NCI-H1092 treated with DMSO at 0.1 percent for 48 hours (cell line): ENCODE measurements at places on chromosomes 12 and 14.
A peak's percentile ranks its signal among the peaks of the same experiment; 100 is the strongest.

DNA sequence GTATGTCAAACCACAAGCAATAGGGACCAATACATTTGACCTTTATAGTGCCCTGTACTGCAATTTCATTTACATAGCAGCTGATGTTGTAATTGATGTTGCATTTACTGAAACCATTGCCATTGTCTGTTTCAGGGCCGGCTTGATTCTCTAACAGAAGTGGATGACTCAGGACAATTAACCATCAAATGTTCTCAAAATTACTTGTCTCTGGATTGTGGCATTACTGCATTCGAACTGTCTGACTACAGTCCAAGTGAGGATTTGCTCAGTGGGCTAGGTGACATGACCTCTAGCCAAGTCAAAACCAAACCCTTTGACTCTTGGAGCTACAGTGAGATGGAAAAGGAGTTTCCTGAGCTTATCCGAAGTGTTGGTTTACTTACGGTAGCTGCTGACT lies 216.0 kb downstream of the AKAP6 start:
- DNase-seq, result no peak

DNA sequence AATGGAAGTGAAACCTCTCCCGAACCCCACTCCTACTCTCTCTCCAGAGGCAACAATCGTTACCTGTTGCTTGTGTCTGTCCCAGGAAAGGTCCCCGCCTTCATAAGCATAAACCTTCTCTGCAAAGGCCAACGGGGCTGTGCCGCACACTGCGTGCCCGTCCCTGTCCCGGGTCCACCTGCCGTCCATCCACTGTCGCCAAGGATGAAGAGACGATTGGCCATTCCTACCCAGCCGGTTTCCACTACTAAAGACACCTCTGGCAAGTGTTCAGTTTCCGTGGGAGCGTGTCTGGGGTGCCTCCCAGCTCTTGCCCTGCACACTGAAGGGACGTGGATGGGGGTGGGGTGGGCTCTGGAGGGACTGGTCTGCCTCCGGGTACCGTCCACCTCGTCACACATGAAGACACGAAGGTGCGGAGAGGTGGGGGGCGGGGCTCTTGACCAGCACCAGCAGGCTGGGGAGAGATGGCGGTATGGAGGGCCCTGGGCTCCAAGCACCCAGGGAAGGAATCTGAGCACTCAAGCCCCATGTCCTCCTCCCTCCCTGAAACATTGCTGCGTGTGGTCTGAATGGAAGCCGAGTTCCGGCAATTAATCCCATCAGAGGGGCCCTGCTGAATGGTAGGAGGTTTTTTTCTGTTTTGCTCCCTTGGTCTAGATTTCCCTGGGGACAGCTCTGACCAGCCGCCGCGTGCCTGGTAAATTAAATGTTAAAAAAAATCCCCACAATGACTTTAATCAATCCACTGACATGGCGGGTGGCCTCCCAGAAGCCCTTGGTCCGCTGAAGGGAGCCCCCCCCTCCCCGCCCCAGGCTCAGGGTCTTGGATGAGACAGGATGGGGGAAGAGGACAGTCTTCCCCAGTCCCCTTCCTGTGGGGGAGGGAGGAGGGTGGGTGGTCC lies 4.1 kb upstream of the KIF26A start:
- no peak for DNase-seq

DNA sequence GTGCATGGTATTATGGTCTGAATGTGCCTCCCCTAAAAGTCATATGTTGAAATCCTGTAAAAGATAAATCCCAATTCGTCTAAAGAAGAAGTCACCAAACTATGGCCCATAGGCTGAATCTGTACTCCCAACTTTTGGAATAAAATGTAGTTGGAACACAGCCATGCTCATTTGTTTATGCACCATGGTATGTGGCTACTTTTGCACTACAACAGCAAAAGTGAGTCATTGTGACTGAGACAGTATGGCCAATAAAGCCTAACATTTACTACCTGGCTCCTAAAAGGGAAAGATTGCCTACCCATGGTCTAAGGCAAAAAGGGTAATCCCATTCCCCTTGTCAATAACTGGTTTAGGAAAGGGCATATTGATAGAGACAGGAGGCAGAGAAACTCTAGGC lies 101.8 kb downstream of the LRIG3 start:
- DNase-seq, result no peak

GRCh38 chr12:20390846-20391245 lies 22.5 kb downstream of the PDE3A start:
- no peak for DNase-seq

DNA sequence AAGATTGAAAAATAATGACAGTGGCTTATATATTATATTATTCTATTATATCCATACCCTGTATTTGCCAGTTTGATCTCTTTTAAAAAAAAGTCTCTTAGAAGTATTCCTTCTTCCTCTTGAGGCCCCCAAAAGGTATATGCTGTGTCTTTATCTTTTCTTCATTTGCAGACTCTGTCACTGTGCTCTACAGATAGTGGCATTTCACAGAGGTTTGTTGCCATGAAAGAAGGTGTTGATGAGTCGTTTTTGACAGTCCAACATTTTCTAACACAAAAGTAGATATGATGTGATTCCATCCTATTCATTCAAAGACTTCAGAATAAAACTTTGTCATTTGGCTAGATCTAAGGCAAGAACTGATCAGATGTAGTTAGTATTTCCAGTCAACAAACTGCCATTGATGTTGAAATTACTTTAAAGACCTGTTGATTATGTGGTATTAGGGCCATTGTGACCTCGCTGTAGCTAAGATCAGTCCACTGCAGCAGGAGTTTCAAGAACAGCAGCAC lies at the start of gene CCDC196:
CCDC196 (plus strand) TSS at position 462 of the 512 bp plus-strand sequence. CDS start 132 bp downstream, outside the sequence.
- no peak for DNase-seq

DNA sequence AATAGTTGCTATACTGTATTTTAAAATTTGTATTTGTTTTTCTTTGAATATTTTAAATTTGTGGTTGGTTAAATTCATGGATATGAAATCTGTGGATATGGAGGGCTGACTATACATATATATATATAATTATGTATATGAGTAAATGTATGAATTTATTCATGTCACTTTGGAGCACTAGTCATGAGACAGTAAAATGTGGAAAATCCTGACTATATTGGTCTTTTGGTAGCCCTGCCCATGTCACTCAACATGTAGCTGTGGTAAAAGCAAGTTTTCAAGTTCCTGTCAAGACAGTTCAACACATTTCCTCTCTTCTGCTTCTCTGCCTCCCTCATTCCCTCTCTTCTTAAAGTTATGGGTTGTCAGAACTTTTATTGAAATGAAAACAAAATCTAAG lies 17.3 kb upstream of the C12orf71 start:
- DNase-seq, result no peak

DNA sequence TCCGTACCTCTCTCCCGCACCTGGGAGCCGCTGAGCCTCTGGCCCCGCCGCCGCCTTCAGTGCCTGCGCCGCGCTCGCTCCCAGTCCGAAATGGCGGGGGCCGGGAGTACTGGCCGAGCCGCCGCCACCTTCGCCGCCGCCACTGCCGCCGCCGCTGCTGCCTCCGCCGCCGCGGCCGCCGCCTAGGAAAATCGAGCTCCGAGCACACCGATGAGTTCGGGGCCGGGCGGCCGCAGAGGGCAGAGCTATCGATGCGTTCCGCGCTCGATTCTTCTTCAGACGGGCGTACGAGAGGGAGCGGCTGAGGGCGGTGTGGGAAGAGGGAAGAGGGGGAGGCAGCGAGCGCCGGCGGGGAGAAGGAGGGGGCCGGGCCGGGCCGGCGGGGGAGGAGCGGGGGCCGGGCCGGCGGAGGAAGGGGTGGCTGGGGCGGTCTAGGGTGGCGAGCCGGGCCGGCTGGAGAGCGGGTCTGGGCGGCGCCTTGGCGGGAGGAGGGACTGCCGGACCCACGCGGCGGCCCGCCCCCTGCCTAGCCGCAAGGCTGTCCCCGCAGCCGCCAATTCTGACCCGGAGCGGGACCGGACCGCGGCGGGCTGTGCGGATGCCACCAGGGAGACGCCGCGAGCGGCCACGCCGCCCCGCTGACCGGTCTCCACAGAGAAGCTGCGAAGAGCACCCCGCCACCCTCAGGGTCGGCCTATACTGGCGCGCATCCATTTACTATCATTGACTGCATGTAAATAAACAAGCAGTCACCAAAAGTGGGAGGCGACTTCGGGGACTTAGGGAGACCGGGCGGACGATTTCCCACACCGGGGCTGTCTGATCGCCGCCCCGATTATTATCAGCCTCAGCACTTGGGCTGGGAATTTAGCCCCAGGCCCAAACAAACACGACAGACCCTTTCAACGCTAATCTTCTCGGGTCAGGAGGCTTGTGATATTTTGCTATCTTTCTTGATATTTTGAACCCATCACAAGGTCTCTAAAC lies at the start of gene KRAS:
KRAS (minus strand) TSS at position 186 of the 987 bp plus-strand sequence.
- peak; percentile 92 for DNase-seq

DNA sequence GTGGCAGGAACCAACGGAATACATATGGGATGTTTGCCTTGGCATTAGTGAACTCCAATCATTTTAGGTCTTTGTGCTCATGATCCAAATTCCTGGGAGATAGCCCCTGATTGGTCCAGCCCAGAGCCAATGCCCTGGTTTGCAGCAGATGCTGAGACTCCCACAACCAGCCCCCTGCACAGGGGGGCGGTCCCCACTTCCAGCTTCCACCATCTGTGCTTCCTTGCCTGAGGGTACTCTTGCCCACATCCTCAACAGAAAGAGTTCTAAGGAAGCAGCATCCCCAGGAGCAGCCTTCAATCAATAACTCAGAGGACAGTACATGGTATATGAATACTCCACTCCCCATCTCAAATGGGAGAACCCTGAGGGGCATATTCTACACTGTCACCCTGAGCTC lies 39.7 kb upstream of the FICD start:
- DNase-seq, result no peak
